ENCODE measurements at places on chromosomes 6 and 20.

DNA sequence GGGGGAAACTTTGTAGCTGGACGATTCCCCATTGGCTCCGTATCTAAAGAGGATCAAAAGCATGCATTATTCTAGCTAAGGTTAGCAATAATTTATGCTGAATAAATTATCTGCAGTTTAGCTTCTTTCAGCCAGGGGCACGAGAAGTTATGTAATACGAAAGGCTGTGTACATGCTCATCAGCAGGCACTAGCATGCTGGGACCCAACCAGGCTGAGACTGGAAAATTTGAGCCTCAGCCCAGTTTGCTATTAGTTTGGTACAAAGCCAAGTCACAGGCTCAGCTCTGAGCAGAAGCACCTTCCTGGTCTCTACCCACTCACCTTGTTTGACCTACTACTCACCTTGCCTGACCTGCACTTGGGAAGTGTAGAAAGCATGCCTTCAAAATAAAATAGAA, 328.1 kb upstream of the ARID1B start:
- DNase-seq = no peak

GRCh38 chr20:14726591-14726990, 389.2 kb upstream of the FLRT3 start:
- no peak for DNase-seq

GRCh38 chr6:108768166-108768555, 80.1 kb upstream of the ARMC2 start:
- DNase-seq = no peak

DNA sequence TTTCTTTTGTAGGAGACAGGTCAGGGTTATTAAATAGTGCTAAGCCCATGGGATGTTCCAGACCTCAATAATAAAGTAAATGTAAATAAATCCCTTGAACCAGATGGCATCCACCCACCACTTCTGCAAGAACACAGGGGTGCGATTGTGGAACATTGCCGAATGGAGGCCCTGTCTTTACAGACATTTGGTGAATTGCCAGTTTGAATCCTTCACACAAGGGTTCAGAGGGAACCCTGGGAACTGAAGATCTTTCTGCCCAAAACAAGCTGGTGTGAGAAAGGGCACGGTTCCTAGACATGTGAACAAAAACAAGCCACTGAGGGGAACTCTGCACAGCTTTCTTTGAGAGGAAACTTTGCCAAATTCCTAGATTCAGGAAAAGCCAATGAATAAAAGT, 30.2 kb upstream of the RNF8 start:
- DNase-seq = peak; percentile 77

- no peak for DNase-seq
These were observed 88.8 kb downstream of the PRL start for GRCh38 chr6:22208026-22208425.

- no peak for DNase-seq
These were observed 109.1 kb upstream of the ENPP5 start for GRCh38 chr6:46279874-46280273.

GRCh38 chr6:41191569-41191968, 9.4 kb downstream of the TREML2 start:
- DNase-seq = no peak

DNA sequence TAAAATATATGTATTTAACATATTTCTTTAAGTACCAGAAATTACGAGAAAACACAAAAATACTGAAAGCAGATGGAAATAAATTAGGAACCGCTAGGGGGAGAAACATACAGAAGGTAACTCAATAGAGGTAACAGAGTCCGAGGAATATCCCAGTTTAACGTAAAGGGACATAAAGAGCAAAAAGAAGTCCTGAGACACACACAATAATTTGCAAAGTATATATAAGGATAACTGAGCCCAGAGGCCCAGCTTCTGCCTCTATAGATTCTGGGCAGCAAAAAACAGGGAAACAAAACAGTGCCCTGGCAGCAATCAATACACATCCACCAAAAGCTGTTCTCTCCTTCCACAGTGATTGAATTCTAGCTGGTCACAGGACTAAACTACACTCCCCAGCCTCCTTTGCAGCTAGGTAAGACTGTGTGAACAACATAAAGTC, 15.1 kb downstream of the TBC1D32 start:
- DNase-seq = peak; percentile 58

DNA sequence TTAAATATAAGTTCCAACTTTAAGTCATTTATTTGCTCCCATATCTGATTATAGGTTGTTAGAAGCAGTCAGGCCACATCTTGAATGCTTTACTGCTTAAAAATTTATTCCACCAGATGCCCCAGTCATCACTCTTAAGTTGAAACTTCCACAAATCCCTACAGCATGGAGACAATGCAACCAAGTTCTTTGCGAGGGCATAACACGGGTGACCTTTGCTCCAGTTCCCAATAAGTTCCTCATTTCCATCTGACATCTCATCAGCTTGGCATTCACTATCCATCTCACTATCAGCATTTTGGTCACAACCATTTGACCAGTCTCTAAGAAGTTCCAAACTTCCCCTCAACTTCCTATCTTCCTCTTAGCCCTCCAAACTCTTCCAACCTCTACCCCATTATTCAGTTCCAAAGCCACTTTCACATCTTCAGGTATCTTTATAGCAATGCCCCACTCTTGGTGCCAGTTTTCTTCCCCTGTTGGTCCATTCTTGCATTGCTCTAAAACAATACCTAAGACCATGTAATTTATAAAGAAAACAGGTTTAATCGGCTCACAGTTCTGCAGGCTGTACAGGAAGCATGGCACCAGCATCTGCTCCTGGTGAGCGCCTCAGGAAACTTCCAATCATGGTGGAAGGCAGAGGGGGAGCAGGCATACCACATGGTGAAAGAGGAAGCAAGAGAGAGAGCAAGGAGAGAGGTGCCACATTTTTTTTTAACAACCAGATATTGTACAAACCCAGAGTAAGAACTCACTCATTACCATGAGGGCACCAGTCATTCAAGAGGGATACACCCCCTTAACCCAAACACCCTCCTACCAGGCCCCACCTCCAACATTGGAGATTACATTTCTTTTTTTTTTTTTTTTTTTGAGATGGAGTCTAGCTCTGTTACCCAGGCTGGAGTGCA, 15.9 kb upstream of the ITPR3 start:
- no peak for DNase-seq

- DNase-seq = no peak
These were observed 47.1 kb downstream of the NEDD9 start for GRCh38 chr6:11185204-11185842.

DNA sequence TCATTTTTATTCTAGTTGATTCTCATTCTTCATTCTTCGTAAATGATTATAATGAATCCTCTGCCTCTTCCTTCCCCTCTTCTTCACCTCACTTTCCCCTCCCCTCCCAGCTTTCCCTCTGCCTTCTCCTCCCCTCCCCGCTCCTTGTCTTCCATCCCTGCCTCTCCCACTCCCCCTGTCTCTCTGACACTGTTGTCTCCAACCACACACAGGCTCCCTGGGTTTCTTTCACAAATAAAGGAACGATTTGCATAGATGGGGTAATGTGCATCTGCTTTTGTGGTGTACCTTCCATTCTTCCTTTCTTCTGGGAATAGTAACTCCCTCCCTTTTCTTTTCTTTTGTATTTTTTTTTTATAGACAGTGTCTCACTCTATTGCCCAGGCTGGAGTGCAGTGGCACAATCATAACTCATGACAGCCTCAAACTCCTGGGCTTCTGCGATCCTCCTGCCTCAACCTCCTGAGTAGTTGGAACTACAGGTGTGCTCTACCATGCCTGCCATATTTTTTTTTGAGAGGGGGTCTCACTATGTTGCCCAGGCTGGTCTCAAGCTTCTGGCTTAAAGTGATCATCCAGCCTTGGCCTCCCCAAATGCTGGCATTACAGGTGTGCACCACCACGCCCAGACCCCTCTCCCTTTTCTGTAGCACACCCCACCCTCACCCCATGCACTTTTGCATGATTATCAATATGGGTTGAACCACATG, 318.6 kb downstream of the PRKN start:
- no peak for DNase-seq

GRCh38 chr6:29974901-29975560, 32.7 kb downstream of the HLA-A start:
- peak; percentile 8 for DNase-seq

DNA sequence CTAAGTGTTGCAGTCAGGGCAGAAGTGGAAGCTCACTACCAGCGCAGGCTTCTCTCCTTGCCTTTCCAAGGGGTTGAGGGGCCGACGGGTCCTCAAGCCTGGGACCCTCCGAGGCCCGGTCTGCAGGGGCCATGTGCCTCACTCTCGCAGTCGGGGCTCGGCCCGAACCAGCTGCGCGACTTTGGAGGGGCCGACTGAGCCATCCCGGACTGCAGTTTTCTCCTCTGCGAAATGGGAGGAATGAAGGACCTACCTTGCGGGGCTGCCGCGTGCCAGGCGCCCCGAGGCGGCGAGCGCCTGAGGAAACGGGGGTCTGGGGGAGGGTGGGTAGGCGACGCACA, 5.6 kb downstream of the LZTS3 start:
- no peak for DNase-seq

DNA sequence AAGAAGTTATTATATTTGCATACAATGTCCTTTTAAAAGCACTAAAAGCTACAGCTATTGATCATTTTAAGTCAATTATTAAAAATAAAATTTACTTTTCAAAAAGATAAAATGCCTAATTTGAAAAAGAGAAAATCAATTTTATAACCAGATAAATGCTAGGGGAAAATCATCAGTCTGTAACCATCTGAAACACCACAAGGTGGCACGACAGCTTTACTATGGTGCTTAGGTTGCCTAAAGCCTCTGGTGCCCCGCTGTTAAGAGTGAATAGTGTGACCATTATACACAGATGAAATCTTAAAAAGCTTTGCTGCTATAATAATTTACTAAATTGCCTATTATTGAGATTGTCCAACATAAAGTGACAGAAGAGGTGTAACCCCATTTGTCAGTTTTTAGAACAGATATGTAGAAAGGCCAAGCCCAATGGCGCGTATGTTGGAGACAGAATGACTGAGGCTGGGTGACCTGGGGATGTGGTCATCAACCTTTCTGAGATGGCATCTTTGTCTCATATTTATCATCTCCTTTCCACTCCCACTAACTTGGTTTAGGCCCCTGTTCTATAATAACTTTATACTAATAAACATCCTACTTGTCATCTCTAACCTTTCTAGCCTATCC, 100.8 kb downstream of the MOXD1 start:
- peak; percentile 66 for DNase-seq

GRCh38 chr6:44256775-44257024, 628 bp downstream of the SLC35B2 start:
- no peak for DNase-seq

DNA sequence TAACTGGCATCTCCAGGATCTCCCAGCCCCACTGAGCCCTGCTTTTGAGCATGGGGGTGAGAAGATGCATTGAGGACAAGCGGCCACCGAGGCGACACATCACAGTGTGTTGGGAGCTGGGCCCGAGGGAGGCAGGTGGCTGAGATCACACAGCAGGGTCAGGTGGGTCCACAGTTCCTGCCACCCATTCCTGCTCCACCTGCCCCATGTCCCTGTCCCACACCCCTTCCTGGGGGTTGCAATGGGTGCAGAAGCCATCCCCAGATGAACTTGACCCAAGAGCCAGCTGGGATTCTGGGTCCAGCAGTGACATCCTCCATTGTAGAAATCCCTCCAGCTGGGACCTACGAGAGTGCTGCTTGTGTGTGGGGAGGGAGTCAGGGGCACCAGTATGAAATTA, 1.0 kb downstream of the TGM2 start:
- DNase-seq = no peak

GRCh38 chr6:82704045-82704444, 340.4 kb downstream of the TPBG start:
- no peak for DNase-seq

DNA sequence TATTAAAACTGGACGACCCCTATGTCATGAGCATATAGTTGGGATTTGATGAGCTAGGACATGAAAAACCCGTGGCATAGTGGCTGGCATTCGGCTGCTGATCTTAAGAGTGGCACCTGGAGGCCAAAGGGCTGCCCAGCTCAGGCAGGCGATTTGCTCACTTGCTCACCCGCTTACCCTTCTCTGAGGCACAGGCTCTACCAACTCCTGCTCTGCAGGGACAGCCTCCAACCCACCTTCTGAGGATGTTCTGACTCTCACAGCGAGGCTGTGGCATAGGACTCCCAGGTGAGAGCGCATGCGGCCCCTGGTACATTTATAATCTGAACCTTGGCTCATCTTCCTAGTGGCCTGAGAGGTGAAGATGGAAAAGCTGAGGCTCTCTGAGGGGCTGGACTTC, 995 bp downstream of the RSPO4 start:
- no peak for DNase-seq

DNA sequence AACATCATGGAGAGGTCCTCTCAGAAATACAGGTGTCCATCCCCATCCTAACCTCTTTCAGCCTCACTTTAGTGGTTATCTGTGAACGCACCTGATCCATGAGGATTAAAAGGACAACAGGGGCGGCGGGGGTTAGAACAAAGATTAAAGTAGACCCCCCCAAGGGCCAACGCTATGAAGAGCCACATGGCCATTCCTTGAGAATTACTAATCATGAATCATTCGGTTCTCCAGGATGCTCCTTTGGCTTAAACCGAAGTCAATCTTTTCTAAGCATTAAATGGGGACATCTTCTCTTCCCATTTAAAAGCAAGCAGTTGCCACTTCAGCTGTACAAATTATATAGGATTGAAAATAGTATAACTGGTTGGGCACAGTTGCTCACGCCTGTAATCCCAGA, 212.4 kb downstream of the GMPR start:
- no peak for DNase-seq

- no peak for DNase-seq
These were observed 720.9 kb downstream of the GRIK2 start for GRCh38 chr6:102114402-102114801.
